ENCODE measurements at places on chromosomes 4 and X.

DNA sequence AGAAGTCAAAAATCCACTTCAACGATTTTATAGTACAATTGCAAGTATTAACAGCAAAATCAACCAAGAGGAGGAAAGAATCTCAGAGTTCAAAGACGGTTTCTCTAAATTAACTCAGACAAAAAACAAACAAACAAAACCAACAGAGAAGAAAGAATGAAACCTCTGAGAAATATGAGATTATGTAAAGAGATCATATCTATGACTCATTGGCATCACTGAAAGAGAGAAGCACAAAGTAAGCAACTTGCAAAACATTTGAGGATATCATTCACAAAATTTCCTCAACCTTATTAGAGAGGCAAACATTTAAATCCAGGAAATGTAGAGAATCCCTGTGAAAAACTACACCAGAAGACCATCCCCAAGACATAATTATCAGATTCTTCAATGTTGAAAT lies 370.4 kb downstream of the INPP4B start:
- DNase-seq, result no peak

- DNase-seq, result peak; percentile 7
Measured at GRCh38 chrX:128781506-128781905, 729.3 kb upstream of the ACTRT1 start.

DNA sequence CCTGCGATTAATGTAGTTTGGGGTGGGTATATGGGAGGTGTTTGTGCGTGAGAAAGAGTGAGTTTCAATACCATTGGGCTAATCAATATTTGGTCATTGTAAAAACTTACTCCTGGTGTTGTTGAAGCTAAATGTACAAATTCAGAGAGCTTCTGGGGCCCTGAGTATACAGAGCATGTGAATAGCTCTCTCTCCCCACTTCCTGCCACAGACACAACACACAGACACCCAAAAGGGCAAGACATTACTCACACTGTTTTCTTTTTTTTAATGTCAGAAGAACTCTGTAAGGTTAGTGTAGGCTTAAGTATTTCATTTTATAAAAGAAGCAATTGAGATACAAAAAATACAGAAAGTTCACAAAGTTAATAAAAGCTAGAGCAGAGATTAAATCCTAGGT lies 151.3 kb upstream of the KCNIP4 start:
- DNase-seq, result no peak

- no peak for DNase-seq
Measured at GRCh38 chr4:48184882-48185281, 50.8 kb upstream of the TXK start.
